Cardiac fibroblast (primary cell): ENCODE measurements at places on chromosomes 2 and 18.

GRCh38 chr18:58866066-58866772 is 1.5 kb downstream of the ZNF532 start:
- DNase-seq: peak; percentile 57

DNA sequence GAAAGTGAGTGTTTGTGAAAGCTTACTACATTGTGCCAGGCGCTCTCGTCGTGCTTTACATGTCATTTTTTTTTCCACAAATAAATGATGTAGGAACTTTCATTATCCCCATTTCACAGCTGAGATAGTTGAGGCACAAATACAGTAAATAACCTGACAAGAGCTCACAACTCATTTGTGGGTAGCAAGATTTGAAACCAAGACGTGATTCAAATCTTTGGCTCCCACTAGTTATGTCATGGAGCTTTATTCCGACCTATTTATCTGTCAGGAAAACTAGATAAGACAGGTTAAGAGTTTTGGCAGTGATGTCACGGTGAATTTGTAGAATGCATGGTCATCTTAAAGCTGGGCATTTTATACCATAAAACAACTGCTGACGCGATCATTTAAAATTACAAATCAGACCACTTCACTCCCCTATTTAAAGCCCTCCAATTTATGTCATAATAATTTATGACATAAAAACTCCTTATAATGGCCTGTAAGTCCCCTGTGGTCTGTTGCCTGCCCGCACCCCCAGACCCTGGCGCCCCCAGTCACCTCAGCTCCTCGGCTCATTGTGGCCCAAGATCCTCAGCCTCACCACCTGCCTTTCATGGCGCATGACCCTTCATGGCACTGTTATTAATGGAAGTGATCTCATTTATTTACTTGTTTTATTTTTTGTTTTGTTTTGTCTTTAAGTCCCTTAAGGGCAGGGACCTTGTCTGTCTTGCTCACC is 678 bp upstream of the ZNF24 start:
- no peak for DNase-seq

GRCh38 chr2:239297142-239298004 is 103.4 kb downstream of the HDAC4 start:
- no peak for DNase-seq

GRCh38 chr2:140808820-140809219 is 1322.0 kb downstream of the LRP1B start:
- no peak for DNase-seq

GRCh38 chr2:23077596-23077995 is 307.4 kb upstream of the KLHL29 start:
- DNase-seq: no peak

- no peak for DNase-seq
These were observed 25.2 kb downstream of the SPRED2 start for GRCh38 chr2:65407240-65407639.

GRCh38 chr2:33477473-33478468 is 1.3 kb downstream of the RASGRP3 start:
- DNase-seq: no peak

DNA sequence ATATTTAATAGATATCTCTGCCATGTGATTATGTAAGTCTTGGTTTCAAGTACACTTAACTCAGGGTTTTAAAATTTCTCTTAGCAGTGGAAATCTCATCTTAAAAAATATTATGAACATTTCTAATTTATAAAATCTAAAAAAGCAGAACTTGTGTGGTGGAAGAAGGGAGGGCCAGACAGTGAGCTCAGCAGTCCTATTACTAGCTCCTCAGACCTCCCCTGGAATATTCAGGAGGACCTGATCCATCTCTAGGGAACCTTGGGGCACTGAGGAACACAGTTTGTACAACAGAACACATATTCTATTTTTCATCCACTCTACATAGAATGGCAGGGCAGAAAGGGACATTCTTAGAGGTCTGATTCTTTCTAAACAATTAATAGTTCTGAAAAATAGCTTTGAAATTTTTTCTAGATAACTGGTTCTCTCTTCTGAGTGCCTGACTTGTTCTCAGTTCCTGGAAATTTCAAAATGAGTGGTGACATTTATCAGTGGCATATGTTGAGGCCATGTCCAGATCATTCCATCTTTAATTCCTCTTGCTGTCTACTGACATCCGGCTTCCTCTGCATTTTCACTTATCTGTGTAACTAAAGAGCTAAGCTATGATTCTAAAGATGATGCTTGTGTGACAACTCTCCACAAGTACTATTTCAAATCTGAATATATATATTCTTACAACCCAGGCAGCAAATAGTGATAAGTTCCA is 8.2 kb upstream of the MAP4K4 start:
- no peak for DNase-seq

- peak; percentile 20 for DNase-seq
These were observed 161.3 kb downstream of the DTNA start for GRCh38 chr18:34871435-34871834.

DNA sequence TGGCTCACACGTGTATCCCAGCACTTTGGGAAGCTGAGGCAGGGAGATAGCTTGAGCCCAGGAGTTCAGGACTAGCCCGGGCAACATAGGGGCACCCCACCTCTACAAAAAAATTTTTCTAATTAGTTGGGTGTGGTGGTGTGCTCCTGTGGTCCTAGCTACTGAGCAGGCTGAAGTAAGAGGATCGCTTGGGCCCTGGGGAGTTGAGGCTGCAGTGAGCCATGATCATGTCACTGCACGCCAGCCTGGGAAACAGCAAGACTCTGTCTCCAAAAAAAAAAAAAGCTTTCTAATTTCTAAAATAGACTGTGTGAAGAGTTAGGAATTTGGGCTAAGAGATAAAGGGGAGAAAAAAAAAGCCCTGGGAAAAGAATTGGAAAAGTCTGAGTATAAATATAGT is 51.9 kb upstream of the NAB1 start:
- DNase-seq: no peak
